ENCODE measurements at places on chromosomes 4 and X. TPM values are rescaled to one million over a fixed set of nuclear protein-coding genes. Genes with fewer than 3 reads are reported as not detected.
A peak's percentile ranks its signal among the peaks of the same experiment; 100 is the strongest.

Gene EVC2
- 7.1 TPM for total RNA-seq

- peak; percentile 71 for DNase-seq
Measured at GRCh38 chr4:624705-625590, at the start of gene PDE6B. Gene PDE6B (plus strand): TSS chr4:625573. CDS start chr4:625627, 54 bp downstream.

- DNase-seq, result no peak
Measured at GRCh38 chr4:10656988-10657387, 27.6 kb downstream of the CLNK start.

DNA sequence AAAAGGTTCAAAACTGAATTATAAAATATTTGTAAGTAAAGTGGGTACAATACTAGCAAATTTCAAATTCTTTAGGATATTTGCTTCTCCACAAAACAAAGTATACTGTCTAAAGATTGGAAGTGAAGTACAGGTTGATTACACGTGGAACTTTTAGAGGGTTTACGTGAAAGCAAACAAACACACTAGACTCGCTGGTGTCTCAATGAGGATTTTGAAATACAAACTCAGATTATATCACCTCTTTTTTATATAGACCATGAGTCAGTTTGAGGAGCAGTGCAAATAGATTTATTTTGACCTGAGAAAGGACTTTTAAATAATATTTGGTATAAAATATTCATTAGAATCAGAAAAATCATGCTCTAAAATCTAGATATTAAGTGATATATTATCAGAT, 185.0 kb downstream of the SPOCK3 start:
- no peak for DNase-seq
